ENCODE measurements at places on chromosomes 7 and 10.

DNA sequence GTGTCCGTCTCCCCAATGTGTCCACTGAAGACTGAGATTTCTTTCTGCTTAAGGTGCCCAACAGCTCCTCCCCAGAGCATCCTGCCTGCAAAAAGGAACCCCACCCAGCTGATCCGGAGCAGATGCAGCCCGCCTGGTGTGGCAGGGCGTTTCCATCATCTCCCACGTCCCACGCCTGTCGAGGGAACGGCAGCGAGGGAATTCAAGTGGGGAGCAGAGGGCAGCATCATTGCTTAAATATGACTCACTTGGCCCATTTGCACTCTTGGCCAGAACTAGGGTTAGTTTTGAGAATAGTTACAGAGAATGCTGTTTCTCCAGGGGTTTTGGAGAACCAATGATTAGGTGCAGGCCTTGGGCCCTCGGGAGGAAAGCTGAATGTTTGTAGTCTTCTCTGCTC, 20.8 kb downstream of the VWA2 start:
- no peak for DNase-seq

- no peak for DNase-seq
Observed at GRCh38 chr10:132492323-132493025, 45.1 kb upstream of the INPP5A start.

DNA sequence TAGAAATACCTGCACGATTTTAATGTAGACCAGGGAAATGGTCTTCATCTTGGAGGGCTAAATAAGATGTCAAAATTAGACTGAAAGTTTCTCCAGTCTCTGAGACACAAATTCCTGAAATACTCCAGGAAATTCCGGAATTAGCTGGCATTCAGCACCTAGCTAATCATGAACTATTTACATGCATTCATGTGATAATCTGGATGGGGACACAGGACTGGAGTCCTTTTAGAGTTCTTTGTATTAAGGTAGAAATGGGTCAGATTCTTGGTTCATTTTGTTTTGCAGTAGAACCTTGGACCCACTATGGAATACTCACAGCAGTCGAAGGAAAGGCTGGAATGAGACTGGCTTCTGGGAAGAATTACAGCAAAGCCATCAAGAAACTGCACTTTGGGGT, 65.3 kb upstream of the MDFIC start:
- no peak for DNase-seq

DNA sequence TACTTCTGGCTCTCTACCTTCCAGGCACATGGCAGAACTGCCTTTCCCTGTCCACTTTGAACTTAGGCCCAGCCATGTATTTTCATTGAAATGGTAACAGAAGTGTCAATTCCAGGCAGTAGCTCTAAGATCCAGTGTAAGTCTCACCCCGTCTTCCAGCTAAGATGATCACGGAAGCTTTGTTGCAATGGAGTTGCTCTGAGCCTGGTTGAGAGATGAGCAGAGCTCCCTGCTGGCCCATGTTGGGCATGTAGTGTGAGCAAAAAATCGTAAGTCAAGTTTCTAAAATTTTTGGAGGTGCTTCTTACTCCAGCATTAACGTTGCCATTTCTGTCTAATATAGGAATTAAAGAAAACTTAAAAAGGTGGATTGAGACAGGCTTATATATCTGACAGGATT, 274.4 kb downstream of the IPMK start:
- DNase-seq: no peak

- no peak for DNase-seq
Observed at GRCh38 chr7:40582539-40582938, 447.7 kb downstream of the SUGCT start.

GRCh38 chr10:93147281-93147680, 73.6 kb downstream of the CYP26A1 start:
- DNase-seq: no peak

DNA sequence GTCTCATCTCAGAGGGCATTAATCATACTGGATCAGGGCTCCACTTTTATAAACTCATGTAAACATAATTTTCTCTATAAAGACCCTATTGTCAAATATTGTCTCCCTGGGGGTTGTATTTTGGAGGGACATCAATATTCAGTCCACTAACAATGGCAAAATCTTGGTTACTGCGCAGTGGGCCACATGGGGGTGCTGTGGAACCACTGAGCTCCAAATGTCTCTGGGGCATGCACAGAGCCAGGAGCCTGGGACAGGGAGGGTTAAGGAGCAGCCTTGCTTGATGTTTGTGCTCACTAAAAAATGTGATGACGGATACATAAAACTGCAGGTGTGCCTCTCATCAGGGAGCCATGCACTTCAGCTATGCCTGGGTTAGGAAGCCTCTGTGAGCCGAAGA, 62.1 kb upstream of the PRSS58 start:
- no peak for DNase-seq

DNA sequence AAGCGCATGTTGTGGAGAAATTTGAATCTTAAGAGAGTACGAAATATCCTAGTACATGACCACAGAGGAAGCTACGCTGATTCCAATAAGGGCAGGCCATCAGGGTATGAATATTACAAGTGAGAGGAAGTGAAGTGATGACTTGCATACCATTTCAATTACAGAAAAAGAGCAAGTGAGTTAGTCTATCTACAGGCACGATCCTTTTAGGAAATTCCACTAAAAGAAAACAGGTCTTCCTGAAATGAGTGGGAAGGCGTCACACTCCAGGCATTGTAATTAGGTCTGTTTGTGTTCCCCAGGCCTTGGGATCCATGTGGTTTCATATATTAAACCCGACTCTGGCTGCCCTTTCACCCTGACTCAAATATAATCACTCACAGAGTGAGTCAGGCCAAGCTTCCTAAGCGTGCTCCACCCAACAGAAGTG, 152.5 kb downstream of the SEMA3A start:
- no peak for DNase-seq

GRCh38 chr10:17989908-17990767, 38.4 kb downstream of the SLC39A12 start:
- no peak for DNase-seq

DNA sequence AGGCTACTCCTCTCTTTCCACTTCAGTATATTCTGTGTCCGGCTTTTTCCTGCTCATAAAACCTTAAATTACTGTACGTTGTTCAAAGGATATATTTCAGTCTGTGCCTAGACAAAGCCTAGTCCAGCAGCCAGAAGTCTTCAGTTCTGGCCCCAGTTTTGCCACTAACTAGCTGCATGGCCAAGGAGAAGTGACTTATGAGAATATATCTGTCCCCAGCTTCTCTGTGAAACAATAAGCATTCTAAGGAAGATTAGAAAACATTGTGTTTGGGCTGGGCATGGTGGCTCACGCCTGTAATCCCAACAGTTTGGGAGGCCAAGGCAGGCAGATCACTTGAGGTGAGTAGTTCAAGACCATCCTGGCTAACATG, 105.0 kb upstream of the HDAC9 start:
- no peak for DNase-seq

DNA sequence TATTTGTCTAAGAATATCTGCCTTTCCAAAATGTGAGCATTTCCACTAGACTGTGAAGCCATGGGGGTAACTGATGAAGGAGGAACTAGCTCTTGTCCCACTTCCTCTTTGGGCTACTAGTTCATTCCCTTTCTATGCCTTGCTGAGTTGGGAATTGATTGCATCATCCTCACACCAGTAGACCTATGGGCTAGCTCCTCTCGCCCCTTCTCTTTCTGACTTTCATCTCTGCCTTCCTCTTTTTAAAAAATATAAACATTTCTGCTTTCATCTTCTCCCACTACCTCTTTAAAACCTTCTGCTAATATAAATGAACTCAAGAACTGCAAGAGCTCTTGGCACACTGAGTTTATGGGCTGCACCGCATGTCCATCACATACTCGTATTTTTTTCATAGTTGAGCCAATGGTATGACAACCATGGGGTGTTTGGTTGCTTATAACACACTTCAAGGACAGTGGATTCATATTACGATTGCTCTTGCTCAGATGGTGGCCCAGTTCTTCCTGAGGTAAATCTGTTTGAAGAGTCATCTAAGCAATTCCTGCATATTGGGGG, 182.0 kb downstream of the REEP3 start:
- DNase-seq: no peak

DNA sequence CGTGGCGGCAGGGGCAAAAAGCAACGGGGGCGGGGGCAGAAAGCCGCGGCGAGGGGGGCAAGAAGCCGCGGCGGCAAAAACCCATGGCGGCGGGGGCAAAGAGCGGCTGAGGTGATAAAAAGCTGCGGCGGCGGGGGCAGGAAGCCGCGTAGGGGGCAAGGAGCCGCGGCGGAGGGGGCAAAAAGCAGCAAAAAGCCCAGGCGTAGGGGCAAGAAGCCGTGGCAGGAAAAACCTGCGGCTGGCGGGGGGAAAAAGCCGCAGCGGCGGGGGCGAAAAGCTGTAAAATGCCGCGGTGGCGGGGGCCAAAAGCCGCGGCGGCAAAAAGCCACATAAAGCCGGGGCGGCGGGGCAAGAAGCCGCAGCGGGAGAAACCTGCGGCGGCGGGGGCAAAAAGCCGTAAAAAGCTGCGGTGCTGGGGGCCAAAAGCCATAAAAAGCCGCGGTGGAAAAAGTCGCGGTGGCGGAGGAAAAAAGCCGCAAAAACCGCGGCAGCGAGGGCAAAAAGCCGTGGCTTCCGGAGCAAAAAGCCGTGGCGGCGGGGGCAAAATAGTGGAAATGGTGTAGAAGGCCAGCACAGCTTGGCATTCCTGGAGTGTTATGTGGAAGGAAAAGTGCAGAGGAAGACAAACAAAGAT, 487.8 kb downstream of the ZNF33B start:
- no peak for DNase-seq

DNA sequence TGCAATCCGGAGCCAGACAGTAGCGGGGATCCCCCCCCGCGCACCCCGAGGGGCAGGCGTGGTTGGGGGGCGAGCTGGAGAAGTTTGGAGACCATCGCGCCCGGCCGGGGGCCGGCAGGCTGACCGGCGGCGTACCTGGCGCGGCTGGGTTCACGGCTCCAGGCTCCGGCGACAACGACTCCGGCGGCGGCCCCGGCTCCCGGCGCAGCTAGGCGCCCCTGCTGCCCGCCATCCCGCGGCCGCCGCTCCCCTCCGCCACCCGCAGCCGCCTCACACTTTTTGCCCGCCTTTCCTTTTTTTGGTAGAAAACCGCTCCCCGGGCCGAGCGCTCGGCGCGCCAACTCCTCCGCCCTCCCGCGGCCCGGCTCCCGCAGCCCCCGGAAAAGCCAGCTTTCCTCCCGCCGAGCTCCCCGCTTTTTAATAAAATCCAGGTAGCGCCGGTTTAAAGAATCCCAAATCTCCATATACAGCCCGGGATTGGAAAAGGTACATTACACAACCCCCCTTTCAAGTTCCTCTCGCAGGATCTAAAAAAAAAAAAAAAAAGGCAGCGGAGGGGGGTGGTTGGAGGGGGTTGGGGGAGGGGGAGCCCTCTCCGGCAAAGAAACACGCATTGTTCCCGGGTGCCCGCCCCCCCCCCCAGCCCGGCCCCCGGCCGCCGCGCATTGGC, at the start of gene TNRC18:
TSS of gene TNRC18 (minus strand) at position 529 of the 670 bp plus-strand sequence. CDS start 2,588 bp downstream, outside the sequence.
- no peak for DNase-seq

DNA sequence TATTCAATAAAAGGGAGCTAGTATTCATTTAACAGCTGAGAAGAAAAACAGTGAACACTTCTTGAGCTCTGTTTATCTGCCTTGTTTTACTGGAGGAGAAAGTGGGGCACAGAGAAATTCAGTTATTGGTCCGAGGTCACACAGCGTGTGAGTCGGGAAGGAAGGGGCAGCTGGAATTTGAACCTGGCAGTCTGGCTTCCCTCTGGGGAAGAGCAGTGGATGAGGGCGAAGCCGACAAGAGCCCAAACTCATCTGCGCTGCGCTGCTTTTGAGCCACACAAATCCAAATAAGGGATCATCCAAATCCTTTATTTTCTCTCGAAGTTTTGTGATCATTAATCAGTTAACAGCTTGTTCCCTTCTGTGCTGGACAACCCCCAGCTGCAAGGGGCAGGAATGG, 23.7 kb upstream of the PFKFB3 start:
- no peak for DNase-seq

- no peak for DNase-seq
Observed at GRCh38 chr10:7988989-7989388, 65.5 kb upstream of the GATA3 start.

- no peak for DNase-seq
Observed at GRCh38 chr10:70052462-70053217, at the start of gene MACROH2A2. Gene MACROH2A2 (plus strand): TSS chr10:70052846. CDS start chr10:70075659, 22,813 bp downstream.

DNA sequence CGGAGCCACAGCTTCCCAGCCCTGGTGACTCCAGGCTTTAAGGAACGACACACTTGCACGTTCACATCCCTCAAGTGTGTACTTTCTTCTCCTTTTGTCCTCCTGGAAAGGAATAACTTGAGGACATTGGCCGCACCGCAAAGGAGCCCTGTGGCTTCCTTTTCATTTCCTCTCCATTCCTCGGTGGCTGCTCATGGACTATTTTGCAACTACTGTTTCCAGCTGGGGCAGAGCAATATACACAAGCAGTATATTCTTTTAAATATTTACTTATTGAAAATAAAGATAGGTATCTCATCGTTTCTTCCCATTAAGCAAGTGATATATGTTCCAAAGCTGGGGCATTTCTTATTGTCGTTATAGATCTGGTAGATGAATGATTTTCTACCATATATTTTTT, 97.2 kb upstream of the LYZL1 start:
- no peak for DNase-seq

- DNase-seq: no peak
Observed at GRCh38 chr10:92263396-92263795, 27.5 kb downstream of the CPEB3 start.

DNA sequence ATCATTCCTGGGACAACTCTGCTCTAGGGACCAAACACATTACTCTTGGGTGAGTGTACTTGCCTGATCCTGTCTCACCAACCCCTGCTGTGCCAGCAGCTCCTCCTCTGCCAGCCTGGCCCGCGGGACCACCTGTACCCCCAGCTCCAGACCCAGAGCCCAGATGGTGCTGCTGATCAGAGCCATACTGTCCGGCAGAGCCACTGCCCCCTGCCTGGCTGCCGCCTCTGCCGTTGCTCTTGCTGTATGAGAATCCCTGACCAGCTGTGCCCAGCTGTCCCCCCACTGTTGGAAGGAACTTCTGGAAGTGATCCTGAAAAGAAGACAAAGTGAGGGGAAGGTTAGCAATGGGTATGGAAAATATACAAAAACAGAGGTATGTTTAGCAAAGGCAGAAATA, 6.9 kb downstream of the MYOZ1 start:
- DNase-seq: no peak

- no peak for DNase-seq
Observed at GRCh38 chr7:139987691-139988516, 74.8 kb downstream of the PARP12 start.

GRCh38 chr7:71633551-71634008, 501.6 kb downstream of the GALNT17 start:
- no peak for DNase-seq

- DNase-seq: no peak
Observed at GRCh38 chr7:130344271-130344866, at the start of gene CPA5. Gene CPA5 (plus strand): TSS chr7:130344816. CDS start chr7:130346486, 1,670 bp downstream.

- DNase-seq: no peak
Observed at GRCh38 chr7:66576646-66577045, 52.0 kb upstream of the KCTD7 start.

- DNase-seq: peak; percentile 6
Observed at GRCh38 chr10:103504181-103504783, 10.8 kb downstream of the NEURL1 start.

DNA sequence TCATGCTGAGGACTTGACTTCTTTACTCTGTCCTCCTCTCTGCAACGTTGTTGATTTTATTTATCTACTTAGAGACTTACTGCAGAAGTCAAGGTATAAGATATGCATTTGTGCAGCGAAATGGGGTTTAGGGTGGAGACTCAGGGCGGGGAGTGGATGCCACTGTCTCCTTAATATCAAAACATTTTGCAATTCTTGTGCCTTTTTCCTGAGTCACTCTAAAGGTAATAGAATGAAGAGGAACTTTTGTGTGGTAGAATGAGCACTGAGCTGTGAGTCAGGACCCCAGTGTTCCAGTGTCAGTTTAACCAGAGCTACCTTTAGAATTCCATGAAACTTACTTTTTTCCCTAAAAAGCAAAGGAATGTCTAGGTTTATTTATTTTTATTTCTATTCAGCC, 78.2 kb downstream of the VTI1A start:
- no peak for DNase-seq

All from activated naive CD4-positive, alpha-beta T cell (primary cell).